Thoracic aorta (tissue), 2 donors: ENCODE measurements at places on chromosomes 3 and 15. TPM values are rescaled to one million over a fixed set of nuclear protein-coding genes. Genes with fewer than 3 reads are reported as not detected.

- no peak overlapping the region for H3K4me3 ChIP-seq
- peaks cover 4% of the 10 kb centered on the region for H3K4me1 ChIP-seq
- no peak overlapping the region for H3K27ac ChIP-seq
- H3K36me3 ChIP-seq, result no peaks in the 10 kb centered on the region
- no peak for DNase-seq
Observed at GRCh38 chr15:50049871-50050270, 69.2 kb downstream of the ATP8B4 start.

GRCh38 chr15:66775127-66776105 is 73.4 kb downstream of the SMAD6 start:
- no peak for DNase-seq
- H3K4me1 ChIP-seq, result peaks cover 28% of the 10 kb centered on the region
- peak overlapping the region; percentile 77 for H3K27ac ChIP-seq

ARL14 gene
- 0.85 TPM for total RNA-seq

DNA sequence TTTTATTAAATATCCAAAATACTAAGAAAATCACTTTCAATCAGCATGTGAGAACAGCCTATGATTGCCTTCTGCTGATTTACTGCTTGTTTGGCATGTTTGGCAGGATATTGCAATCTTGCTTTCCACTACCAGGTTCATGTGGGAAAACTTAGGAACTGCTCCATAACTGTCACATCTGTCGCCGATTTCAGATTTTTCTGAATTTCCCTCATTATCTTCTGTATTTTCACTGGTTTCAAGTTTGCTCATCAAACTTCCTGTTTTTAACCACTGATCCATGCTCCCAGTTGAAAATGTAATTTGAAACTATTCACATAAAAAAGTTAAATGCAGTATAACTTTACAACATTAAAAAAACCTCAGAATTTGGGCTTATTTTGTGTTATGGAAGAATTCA is 93.0 kb downstream of the NFKBIZ start:
- H3K27ac ChIP-seq, result no peak overlapping the region
- no peaks in the 10 kb centered on the region for H3K36me3 ChIP-seq
- no peak for DNase-seq
- no peaks in the 10 kb centered on the region for H3K27me3 ChIP-seq
- H3K4me3 ChIP-seq, result no peak overlapping the region

DNA sequence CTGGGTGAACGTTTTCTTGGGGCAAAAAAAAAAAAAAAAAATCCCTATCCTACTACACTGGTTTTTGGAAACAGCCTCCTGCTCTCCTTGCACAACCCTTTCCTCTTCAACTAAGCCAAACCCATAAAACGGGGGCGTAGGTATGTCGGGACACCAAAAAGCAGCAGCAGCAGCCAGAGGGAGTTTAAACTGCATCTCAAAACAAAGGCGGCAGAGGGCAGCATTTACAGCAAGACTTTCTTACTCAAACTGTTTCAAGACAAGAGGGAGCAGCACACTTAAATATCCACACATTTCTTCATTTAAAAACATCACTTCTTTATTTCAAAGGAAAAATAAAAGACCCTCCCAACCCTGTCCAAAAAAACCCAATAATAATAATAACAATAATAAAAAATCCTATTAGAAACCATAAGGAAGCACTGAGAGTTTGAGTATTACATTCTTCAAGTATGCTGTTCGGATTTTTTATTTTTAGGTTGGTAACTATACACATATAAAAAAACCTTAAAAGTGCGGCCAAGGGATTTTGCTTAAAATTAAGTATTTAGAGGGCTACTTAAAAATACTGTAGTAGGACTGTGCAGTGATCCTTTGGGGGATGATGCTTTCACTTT is 43.9 kb upstream of the PLXND1 start:
- H3K27ac ChIP-seq, result no peak overlapping the region
- DNase-seq, result peak; percentile 49
- peaks cover 3% of the 10 kb centered on the region for H3K36me3 ChIP-seq
- H3K27me3 ChIP-seq, result no peaks in the 10 kb centered on the region
- H3K4me1 ChIP-seq, result peaks cover 30% of the 10 kb centered on the region

- no peaks in the 10 kb centered on the region for H3K36me3 ChIP-seq
- H3K27ac ChIP-seq, result no peak overlapping the region
- no peak overlapping the region for H3K4me3 ChIP-seq
- no peak for DNase-seq
- no peaks in the 10 kb centered on the region for H3K27me3 ChIP-seq
Observed at GRCh38 chr3:143241481-143241951, 121.9 kb downstream of the CHST2 start.

- no peak overlapping the region for H3K27ac ChIP-seq
- H3K27me3 ChIP-seq, result no peaks in the 10 kb centered on the region
- no peaks in the 10 kb centered on the region for H3K36me3 ChIP-seq
- H3K4me3 ChIP-seq, result no peak overlapping the region
- no peaks in the 10 kb centered on the region for H3K4me1 ChIP-seq
- DNase-seq, result no peak
Observed at GRCh38 chr3:13174011-13174802, 101.0 kb upstream of the IQSEC1 start.

- no peak overlapping the region for H3K27ac ChIP-seq
- no peak overlapping the region for H3K4me3 ChIP-seq
- H3K36me3 ChIP-seq, result no peaks in the 10 kb centered on the region
- H3K4me1 ChIP-seq, result no peaks in the 10 kb centered on the region
Observed at GRCh38 chr3:114241262-114241661, 3.9 kb upstream of the ZNF80 start.

ILDR1 gene
- not detected for total RNA-seq

RETNLB gene
- not detected for total RNA-seq

GOLGA8Q gene
- total RNA-seq, result 15.8 TPM

DNA sequence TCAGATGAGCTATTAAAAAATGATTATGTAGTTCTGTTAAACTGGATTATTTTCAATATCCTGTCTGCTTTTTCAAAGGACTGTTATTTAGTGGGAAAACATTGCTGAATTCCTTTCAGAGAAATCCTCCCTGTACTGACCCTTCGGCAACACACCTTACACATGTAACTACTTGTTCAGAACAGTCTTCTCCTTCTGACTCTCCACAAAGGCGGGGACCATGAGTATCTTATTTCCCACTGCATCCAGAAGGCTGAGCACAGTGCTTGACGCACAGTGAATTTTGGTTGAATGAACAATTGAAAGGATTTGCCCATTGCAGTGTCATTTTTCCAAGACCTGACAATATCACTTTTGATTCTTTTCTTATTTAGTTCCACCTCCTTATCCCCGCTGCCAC is 23.1 kb upstream of the CFAP161 start:
- no peaks in the 10 kb centered on the region for H3K27me3 ChIP-seq
- no peak overlapping the region for H3K4me3 ChIP-seq
- no peaks in the 10 kb centered on the region for H3K36me3 ChIP-seq
- H3K27ac ChIP-seq, result no peak overlapping the region

DNA sequence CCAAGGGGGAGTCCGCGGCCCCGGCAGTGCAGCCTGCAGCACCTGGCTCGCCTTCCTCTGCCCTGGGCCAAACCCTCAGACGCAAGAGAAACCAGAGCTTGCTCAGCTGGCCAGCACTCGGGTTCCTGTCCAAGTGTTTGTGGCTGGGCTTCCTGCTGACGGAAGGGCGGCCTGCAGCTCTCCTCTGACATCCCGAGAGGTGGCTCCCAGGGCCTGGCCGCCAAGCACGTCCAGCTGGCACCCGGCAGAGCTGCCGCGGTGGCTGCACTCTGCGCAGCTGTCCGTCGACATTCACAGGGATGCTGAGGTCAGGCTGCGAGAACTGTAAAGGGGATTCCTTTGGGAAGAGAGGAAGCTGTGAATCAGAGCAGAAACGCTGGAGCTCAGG is 85.6 kb downstream of the CPN2 start:
- peak overlapping the region; percentile 6 for H3K27ac ChIP-seq
- no peaks in the 10 kb centered on the region for H3K36me3 ChIP-seq
- no peaks in the 10 kb centered on the region for H3K27me3 ChIP-seq
- DNase-seq, result peak; percentile 38
- H3K4me1 ChIP-seq, result peaks cover 30% of the 10 kb centered on the region

DNA sequence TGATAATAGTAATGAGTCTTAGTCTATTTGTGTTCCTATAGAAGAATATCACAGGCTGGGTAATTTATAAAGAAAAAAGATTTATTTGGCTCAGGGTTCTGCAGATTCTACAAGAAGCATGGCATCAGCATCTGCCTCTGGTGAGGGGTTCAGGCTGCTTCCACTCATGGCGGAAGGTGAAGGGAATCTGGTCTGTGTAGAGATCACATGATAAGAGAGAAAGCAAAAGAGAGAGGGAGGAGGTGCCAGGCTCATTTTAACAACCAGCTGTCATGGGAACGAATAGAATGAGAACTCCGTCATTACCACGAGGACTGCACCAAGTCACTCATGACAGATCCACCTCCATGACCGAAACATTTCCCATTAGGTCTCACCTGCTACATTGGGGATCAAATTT is 664.0 kb upstream of the SGO1 start:
- no peak overlapping the region for H3K27ac ChIP-seq
- no peak overlapping the region for H3K4me3 ChIP-seq
- H3K36me3 ChIP-seq, result no peaks in the 10 kb centered on the region
- H3K4me1 ChIP-seq, result no peaks in the 10 kb centered on the region
- no peak for DNase-seq

- peak within 1 kb of the TSS; percentile 83 for H3K4me3 ChIP-seq
- peak within 1 kb of the TSS; percentile 79 for H3K27ac ChIP-seq
- H3K27me3 ChIP-seq, result no peaks in the 10 kb centered on the region
- H3K36me3 ChIP-seq, result peaks cover 7% of the 10 kb centered on the region
- peaks cover 33% of the 10 kb centered on the region for H3K4me1 ChIP-seq
- DNase-seq, result no peak
Observed at GRCh38 chr3:52245322-52246263, at the start of gene PPM1M. TSS of gene PPM1M (plus strand) at chr3:52245759. CDS start at chr3:52245825, 66 bp downstream.

DNA sequence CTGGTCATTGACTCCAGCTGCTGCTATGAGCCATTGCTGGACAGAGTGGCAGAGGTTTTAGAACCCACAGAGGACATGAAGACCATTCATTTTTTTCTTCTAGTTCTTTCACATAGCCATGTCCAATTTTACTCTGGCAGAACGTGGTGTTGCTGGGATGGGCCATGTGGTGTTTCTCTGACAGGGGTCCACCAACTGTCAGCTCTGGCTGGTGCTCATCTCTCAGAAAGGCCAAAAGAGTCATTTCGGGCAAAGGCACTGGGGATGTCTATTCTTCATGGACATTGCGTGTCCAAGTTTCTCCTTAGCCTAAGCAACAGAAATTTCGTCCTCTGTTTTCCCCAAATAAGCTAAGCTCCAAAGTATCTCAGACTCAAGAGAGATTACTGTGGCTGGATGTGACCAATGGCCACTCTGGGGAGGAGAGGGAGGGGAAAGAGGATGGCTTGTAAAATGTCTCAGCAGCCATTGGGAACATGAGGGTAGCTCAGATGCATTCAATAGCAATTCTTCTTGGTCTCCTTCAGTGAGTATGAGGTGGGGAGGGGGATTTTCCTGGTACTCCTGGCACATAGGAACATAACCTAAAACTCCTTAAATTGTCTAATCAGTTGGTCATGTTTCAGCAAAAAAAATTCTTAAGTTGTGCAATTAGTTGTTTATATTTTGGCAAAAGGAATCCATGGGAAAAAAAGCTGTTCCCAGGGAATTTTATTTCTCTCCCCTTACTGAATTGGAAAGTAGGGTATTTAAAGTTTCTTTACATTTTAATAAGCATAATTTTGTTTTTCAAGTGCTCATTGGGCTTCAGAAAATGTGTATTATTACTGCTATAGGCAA is 131.6 kb upstream of the MITF start:
- no peak overlapping the region for H3K4me3 ChIP-seq
- H3K27me3 ChIP-seq, result no peaks in the 10 kb centered on the region
- DNase-seq, result no peak

EMC7 gene
- total RNA-seq, result 38.0 TPM

GRCh38 chr3:9933561-9934234 is at the start of gene CRELD1:
TSS of gene CRELD1 (plus strand) at chr3:9933834. CDS start at chr3:9934439, 605 bp downstream.
- peaks cover 23% of the 10 kb centered on the region for H3K4me1 ChIP-seq
- H3K27ac ChIP-seq, result peak within 1 kb of the TSS; percentile 95
- peak within 1 kb of the TSS; percentile 94 for H3K4me3 ChIP-seq
- peaks cover 22% of the 10 kb centered on the region for H3K36me3 ChIP-seq

GRCh38 chr3:155676252-155676981 is 68.5 kb downstream of the PLCH1 start:
- peak overlapping the region; percentile 0 for H3K4me3 ChIP-seq
- no peak overlapping the region for H3K27ac ChIP-seq
- no peaks in the 10 kb centered on the region for H3K36me3 ChIP-seq
- H3K4me1 ChIP-seq, result no peaks in the 10 kb centered on the region
- no peaks in the 10 kb centered on the region for H3K27me3 ChIP-seq

DNA sequence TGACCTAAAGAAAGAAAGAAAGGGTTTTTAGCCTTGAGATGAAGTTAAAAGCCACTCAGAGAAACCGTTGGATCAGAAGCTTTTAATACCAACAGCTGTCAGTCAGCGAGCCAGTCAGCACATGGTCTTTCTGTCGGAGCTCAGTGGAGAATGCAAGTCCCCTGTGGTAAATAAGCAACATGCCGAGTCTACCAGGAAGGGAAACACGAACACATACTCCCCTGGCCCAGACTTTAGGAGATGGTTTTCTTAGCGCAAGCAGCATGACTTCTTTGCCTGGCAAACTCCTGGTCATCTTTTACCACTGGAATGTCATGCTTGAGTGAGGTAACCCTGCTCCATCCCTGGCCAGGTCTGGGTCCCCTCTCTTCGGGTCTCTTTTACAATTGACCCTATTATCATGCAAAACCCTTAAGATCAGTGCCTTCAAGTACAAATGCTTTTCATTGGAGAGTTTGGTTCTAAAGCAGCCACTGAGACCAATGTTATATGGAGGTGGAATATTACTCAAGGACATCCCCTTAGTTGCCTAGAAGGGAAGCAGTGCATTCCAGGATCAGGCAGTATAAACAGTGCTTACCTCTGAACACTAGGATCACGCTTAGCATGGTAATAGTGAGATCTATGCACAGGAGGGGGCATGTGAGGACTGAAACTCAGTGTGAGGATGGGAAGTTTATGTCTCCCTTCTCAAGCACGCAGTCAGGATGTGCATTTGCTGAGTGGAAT is 28.2 kb downstream of the SLCO3A1 start:
- H3K4me1 ChIP-seq, result peaks cover 4% of the 10 kb centered on the region
- H3K27me3 ChIP-seq, result no peaks in the 10 kb centered on the region
- no peaks in the 10 kb centered on the region for H3K36me3 ChIP-seq

- H3K27me3 ChIP-seq, result no peaks in the 10 kb centered on the region
- H3K4me3 ChIP-seq, result no peak overlapping the region
Observed at GRCh38 chr3:55885721-55886120, 398.6 kb upstream of the WNT5A start.

DNA sequence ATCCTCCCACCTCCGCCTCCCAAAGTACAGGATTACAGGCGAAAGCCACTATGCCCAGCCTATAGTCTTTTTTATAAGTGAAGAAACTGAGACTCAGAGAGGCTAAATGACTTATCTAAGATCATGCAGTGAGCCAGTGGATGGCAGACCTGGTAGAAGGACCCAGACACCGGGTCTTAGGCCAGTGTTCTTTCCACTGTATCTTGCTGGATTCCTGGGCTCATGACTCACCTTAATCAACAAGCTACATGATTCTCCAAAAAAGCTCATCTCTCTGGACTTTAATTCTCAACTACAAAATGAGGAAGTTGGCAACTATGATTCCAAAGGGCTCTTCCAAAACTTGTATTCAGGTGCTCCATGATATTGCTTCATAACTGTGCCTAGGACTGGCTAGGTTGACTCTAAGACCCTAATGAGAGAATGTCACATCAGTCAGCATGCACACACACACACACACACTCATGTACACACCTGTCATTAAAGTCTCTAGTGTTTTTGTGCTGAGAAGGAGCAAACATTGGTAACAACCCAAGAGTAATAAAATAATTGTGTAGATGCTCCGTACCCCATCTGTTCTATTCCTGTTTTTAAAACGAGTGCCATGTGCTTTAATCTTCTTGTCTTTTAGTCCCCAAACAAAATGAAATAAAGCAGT is 89.7 kb upstream of the SLC4A7 start:
- DNase-seq, result no peak
- H3K4me3 ChIP-seq, result no peak overlapping the region
- no peaks in the 10 kb centered on the region for H3K36me3 ChIP-seq
- peaks cover 25% of the 10 kb centered on the region for H3K4me1 ChIP-seq
- H3K27ac ChIP-seq, result no peak overlapping the region
- no peaks in the 10 kb centered on the region for H3K27me3 ChIP-seq

TM6SF1 gene
- 11.0 TPM for total RNA-seq
